ENCODE measurements at places on chromosomes 12 and 14.
A peak's percentile ranks its signal among the peaks of the same experiment; 100 is the strongest.

- DNase-seq: no peak
These were observed 334.9 kb downstream of the SNAPC1 start for GRCh38 chr14:62097072-62097471.

DNA sequence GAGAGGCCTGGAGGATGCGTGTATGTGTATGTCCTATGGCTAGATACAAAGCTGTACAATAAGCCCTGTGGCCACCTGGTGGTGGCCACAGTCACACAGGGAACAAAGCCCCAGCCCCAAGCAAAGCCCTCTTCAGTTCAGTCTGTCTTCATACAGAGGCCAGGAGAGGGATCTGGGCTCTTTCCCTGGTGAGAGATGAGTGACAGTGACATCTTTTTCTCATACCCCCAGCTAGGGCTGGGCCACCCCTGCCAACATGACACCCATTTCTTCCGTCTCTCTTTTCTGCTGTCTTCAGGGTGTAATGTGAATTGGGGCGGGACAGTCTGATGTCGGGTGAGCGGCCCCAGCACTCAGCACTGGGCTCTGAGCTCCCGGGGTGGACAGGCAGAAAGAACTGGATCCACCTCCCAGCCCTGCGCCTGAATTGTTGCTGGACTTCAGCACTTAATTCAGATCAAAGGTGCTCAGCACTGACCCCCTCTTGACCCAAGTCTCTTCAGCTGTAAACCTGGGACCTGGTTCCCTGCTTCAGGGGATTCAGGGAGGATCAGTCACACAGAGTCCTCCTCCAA, 59.8 kb downstream of the SERPINA3 start:
- no peak for DNase-seq

DNA sequence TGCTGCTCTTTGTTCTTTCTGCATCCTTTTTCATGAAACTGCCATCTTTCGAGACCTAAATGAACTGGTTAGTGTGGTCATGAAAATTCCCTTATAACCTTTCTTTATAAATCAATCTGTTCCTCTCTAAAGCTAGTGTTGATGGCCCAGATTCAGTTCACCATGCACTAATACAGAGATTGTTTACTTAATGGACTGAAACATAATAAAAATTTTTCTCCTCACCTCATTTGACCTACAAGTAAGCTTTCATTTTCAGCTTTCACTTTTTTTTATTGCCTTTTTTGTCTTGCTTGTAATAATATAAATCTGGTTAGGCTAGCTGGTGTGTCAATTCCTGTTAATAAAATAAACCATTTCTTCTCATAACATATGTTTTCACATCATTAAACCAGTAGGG, 183.8 kb downstream of the CCDC59 start:
- peak; percentile 2 for DNase-seq

- no peak for DNase-seq
These were observed 179.4 kb downstream of the CRADD start for GRCh38 chr12:93856611-93857010.

DNA sequence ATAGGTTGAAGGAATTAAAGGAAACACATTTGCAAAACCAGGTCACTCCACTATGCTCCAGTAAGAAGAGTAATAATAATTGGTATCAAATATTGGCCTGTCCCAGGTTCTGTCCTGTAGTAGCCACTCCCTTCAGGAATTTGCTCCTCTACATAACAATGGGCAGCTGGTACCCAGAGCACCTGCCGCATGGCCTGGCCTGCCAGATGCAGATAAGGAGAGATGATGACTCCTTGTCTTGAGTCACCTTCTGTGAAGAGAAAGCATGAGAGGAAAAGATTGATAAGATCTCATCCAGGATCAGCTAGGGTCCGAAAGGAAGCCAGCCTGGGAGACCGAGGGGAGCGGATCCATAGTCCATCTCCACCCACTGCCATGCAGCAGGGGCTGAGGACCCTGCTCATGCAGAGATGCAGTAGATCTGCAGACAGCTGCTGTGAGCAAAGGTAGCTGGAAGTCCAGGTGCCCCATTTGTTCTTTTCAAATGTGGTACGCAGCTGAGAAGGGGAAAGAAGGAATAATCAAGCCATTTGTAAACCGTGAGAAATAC, 24.3 kb downstream of the VCPKMT start:
- DNase-seq: no peak

DNA sequence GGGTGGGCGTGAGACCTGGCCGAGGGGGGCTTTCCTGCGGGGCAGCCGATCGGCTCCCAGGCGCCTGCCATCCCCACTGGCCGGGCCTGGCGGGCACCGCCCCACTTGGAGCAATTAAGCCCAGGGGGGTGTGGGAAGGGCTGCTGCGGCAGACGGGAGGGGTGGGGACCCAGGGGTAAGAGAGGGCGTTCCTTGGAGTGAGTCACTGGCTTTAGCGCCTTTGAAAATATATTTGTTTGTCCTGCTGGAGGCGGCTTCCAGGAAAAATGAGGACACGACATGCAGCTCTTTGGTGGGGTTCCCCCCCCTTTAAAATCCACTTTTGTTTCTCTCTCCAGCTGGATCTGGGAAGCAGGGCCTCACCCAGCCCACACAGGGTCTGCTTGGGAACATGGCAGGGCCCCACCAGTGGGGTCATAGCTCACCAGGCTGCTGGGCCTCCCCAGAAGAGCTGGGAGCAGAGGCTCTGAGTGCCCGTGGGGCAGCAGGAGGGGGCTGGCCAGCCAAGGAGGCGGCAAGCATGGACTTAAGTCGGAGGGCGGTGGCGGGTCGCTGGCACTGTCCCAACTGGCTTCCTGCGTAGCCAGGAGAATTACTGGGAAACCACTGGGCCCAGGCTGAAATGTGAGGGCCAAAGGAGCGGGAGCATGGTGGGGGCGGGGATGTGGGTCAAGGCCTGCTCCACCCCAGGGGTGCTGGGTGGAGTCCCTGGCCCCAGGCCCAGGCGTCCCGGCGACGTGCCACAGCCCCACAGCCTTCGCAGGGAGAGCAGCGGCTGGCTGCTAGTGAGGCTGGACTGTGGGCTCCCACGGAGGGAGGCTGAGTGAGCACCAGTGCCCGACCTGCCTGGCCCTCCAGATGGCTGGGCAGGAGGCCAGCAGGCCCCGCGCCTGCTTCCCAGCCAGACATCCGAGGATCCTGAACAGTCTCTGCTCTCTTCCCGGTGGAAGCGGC, 128.0 kb downstream of the RFLNA start:
- peak; percentile 90 for DNase-seq

DNA sequence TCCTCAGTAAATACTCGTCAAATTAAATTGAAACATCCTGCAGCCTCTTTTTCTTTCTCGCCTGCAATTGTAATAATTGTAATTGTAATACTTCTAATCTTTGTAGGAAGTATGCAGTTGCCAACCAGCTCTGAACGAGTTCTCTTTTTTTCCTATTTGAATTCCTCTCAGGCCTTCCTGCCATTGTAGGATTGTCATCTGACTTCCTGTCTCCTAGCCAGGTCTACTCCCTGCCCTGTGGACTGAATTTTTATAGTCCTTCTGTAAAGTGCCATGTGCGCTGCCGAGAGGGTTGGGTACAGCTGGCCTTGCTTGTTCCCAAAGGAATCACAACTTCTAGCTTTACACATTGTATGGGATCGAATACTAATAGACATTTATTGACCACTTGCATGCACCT, 183.3 kb downstream of the SSPN start:
- DNase-seq: no peak

GRCh38 chr12:126518596-126519200, 1453.5 kb downstream of the AACS start:
- DNase-seq: no peak
